Right atrium auricular region (tissue), 2 donors: ENCODE measurements at places on chromosomes 4 and X. TPM values are rescaled to one million over a fixed set of nuclear protein-coding genes. Genes with fewer than 3 reads are reported as not detected.

DNA sequence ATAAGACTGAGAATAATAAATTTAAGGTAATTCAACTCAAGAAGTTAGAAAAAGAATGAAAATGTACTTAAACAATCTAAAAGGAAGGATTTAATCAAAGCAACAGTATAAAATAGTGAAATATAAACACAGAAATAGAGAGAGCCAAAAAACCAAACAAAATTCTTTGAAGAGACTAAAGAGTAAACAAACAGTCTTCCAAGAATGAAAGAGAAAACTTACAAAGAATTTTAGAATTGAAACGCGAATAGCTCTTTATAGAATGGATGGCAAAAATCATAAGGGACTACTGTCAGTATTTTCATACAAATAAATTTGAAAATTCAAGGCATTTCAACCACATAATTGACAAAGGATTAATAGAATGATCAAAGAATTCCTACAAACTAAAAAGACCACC is 41.7 kb downstream of the VEGFC start:
- no peaks in the 10 kb centered on the region for H3K4me1 ChIP-seq
- no peaks in the 10 kb centered on the region for H3K36me3 ChIP-seq
- H3K4me3 ChIP-seq = no peak overlapping the region
- DNase-seq = no peak
- H3K27me3 ChIP-seq = no peaks in the 10 kb centered on the region

CCKAR gene
- not detected for total RNA-seq

DNA sequence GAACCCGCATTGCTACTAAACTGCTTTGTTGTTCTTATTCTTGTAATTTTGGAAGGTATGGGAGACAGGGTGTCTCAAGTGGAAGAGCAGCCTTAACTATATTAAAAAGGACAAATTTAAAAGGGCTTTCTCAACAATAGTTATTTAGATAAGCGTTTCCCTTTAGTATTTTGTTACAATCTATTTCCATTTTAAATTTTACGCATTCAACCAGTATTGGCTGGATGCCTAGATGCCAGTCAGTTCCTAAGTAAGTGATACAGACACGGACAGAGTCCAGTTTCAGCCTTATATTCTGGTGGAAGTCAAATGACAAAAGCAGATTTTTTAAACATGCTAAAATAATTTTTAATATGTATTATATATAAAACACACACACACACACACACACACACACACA is 28.3 kb downstream of the FAT1 start:
- H3K27me3 ChIP-seq = no peaks in the 10 kb centered on the region
- no peak for DNase-seq
- H3K4me3 ChIP-seq = no peak overlapping the region
- peaks cover 44% of the 10 kb centered on the region for H3K4me1 ChIP-seq

SLC26A1 gene
- total RNA-seq = not detected

PSAPL1 gene
- not detected for total RNA-seq

DNA sequence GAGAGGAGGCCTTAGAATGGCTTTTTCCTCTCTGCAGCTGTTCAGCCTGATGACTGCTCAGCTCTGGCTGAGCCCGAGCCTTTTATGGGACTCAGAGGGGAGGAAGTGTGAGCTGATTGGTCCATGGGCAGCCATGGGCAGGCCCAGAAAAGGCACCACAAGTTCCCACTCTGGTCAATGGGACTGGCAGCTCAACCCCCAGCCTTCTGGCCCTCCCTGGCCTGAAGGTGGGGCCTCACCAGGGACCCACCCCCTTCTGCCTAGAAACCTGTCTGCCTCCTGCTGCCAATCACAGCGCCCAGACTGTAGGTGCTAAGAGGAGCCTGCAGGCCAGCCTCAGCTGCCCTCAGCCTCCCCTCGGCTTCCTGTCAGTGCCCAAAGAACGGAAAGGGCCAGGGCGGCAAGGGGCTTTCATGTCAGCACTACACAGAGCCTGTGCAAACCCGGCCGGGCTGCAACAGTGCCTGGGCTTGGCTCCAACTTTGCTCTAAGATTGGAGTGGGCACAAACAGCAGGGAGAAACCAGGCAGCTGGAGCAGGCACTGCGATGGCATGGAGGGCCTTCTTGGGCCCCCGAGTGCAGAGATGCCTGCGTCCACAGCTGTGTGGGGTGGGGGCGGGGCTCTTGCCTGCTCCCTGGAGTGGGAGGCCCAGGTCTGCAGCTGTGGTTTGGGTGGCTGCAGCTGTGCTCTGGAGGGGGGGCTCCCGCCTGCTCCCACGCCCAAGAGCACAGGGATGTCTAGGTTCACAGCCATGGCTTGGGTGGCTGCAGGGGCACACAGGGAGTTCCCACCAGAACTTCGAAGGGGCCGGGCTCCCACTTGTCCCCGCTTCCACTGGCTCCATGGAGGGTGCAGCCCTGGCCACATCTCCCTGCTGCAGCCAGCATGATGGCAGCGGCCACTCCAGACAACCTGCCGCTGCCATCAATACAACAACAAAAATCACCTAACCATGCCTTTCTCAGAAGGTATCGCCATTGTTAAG is 92.6 kb downstream of the NXF2 start:
- no peak overlapping the region for H3K4me3 ChIP-seq
- H3K4me1 ChIP-seq = no peaks in the 10 kb centered on the region
- no peaks in the 10 kb centered on the region for H3K36me3 ChIP-seq
- no peak for DNase-seq
- no peaks in the 10 kb centered on the region for H3K27me3 ChIP-seq

DNA sequence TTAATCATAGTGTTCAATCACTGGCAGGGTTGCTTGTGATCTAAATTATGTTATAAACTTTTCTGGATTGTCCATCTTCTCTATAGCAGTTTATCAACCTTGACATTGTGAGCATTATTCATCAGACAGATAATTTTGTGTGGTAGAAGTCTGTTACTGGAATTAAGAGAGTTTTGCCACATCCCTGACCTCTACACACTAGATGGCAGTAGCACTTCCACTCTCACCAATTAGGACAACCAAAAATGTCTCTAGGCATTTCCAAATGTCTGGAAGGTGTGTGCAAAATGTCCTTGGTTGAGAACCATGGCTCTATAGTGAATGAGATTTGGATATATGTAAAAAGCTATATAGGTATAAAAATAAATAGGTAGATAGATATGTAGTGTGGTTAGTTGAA is 324.1 kb upstream of the FAM47C start:
- H3K27me3 ChIP-seq = no peaks in the 10 kb centered on the region
- H3K4me3 ChIP-seq = no peak overlapping the region
- DNase-seq = no peak
- H3K27ac ChIP-seq = no peak overlapping the region
- H3K36me3 ChIP-seq = no peaks in the 10 kb centered on the region

- no peaks in the 10 kb centered on the region for H3K27me3 ChIP-seq
- no peak overlapping the region for H3K4me3 ChIP-seq
- no peak for DNase-seq
- H3K36me3 ChIP-seq = peaks cover 3% of the 10 kb centered on the region
- peak overlapping the region; percentile 38 for H3K27ac ChIP-seq
- H3K4me1 ChIP-seq = peaks cover 6% of the 10 kb centered on the region
Measured at GRCh38 chrX:21741869-21742701, 15.8 kb downstream of the SMPX start.

DNA sequence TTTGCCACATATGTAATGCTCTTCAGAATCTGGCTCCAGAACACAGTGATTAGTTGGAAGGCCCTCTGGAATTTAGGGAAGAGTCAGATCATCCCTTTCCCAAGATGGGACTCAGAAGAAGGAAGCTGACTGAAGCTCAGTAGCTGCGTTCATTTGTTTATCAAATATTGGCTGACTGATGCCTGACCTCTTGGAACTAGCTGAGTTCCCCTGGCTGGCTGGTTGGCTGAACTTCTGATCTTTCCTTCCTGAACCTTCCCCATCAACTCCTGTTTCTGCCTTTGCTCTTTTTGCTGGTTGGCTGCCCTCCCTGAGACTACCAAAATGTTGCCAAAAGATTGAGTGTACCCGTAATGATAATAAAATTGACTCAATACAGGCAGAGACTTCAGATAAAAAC is 866.5 kb upstream of the INTU start:
- H3K27ac ChIP-seq = peak overlapping the region; percentile 32
- no peaks in the 10 kb centered on the region for H3K4me1 ChIP-seq
- H3K27me3 ChIP-seq = no peaks in the 10 kb centered on the region
- no peak for DNase-seq
- no peak overlapping the region for H3K4me3 ChIP-seq

- H3K4me3 ChIP-seq = no peak overlapping the region
- no peaks in the 10 kb centered on the region for H3K36me3 ChIP-seq
- H3K4me1 ChIP-seq = no peaks in the 10 kb centered on the region
- H3K27ac ChIP-seq = no peak overlapping the region
- no peak for DNase-seq
- H3K27me3 ChIP-seq = no peaks in the 10 kb centered on the region
Measured at GRCh38 chrX:96447161-96447560, 237.5 kb upstream of the DIAPH2 start.
